ENCODE measurements at places on chromosomes 3 and 15.

- DNase-seq: no peak
Measured at GRCh38 chr3:170977949-170978745, 48.4 kb downstream of the SLC2A2 start.

- no peak for DNase-seq
Measured at GRCh38 chr15:74808078-74808839, 4.4 kb upstream of the LMAN1L start.

DNA sequence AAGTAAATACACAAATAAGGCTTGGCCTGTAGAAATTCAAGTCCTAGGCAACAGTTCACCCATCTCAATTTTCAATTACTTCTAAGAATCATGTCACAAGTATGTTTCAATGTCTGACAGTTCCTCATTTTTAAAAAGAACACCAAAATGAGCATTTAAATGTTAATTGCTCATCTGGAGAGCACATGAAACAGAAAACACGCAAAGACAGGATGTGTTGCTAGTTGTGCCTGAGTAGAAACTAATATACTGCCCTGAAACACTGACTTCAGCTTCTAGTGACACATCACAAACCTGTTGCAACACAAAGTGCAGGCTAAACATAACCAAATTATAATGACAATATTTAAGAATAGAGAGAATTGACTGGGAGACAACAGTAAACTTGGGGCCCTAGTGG lies 167.3 kb upstream of the THBS1 start:
- DNase-seq: no peak

DNA sequence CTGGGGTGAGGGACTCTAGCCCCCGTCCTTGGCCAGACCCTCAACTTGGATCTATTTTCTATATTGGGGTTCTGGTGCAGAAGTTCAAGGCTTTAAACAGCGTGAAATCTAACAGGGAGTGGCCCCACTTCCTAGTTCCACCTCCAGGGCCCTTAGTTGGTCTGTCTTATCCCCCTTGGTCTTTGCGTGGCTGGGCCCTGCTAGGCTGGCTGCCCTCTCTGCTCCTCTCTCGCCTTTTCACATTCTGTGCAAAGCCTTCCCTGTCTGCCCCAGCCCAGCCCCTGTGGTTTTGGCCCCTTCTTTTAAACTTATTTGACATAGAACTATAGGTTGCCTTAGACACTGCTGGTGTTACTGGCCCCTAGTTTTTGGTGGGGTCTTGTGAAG lies 5.6 kb downstream of the PPCDC start:
- DNase-seq: peak; percentile 30

DNA sequence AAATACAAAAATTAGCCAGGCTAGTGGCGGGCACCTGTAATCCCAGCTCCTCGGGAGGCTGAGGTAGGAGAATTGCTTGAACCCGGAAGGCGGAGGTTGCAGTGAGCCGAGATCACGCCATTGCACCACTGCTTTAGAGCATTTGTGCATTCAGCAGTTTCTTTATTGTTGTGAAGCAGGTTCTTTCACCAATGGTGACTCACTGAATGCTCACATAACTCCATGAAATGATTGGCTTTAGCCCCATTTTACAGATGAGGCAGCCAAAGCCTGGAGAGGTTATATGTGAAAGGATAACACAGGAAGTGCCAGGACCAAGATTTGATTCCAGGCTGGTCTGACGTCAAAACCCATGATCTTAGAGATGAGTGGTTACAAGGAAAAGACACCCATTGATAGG lies 195.2 kb downstream of the SLCO3A1 start:
- no peak for DNase-seq

Measured in CMK (cell line).